HS-27A (cell line): ENCODE measurements at places on chromosomes 3 and 15.

DNA sequence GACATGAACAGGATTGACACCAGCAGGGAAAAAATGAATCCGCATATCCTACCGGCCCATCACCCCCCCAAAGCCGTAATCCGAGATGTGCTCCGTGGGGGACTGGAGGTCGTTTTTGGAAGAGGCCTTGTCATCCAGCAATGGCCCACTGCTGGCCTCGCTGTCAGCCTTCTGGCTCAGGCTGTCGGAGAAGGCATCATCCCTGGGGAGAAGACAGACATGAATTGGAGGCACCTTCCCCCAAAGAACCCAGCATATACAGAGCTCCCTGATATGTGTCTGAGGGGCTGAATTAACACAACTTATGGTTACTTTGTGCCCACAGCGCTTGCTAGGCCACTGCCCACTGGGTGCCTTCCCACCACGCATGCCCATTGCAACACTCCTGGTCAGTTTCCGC is 29.6 kb upstream of the RAD18 start:
- no peak for DNase-seq

DNA sequence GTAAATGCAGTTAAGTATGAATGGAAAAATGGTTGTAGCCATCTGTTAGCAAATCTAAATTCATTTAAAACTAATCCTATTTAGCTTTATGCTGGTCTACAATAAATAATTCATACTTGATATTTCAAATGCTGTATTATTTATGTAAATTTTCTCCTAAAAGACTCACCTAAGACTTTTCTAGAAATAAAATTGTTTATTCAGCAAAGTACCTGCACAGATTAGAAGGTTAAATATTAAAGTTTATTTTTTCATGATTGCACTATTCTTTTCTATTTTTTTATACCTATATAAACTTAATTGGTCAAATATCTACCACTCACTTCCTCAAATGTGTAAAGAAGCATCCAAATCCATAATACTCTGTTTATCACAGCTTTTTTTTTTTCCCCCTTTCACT is 45.2 kb downstream of the MBNL1 start:
- DNase-seq, result no peak

- DNase-seq, result no peak
These were observed 17.4 kb downstream of the PARP14 start for GRCh38 chr3:122697952-122698620.

DNA sequence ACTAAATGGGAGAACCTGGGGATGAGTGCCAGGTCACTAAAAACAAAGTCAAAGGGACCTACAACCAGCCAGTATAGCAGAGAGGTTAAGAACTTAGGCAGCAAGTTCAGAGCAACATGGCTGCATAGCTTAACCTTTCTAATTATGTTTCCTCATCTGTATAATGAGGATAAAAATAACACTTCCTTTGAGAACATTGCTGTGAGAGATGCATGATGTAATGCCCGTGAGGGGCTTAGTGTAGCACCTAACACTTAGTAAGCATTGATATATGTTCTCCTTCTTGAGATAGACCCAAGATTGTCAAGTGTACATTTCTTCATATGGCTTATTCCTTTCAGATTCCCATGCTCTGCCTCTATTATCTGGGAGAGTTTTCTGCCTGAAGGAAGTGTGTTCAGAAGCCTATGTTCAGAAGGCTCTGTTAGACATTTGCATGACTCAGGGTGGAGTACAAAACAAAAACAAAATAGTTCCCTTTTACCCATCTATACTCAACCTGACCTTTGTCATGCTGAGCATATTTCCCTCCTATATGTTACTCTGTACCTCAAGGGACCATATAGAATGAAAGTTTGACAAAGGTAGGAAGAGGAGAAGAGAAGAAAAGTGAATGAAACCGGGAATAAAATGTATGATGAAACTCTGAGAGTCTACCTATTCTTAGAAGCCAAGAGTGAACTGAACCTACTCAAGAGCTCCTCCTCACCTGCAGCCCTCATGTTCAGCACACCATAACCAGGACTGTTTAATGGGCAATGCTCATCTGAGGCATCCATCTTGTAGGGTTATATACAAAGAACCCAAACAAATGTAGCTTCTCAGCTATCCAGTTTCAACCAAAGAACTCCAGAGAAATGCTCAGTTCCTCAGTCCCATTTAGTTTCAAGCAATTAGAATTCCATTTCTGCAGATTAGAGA is 70.7 kb upstream of the KCNMB2 start:
- no peak for DNase-seq

DNA sequence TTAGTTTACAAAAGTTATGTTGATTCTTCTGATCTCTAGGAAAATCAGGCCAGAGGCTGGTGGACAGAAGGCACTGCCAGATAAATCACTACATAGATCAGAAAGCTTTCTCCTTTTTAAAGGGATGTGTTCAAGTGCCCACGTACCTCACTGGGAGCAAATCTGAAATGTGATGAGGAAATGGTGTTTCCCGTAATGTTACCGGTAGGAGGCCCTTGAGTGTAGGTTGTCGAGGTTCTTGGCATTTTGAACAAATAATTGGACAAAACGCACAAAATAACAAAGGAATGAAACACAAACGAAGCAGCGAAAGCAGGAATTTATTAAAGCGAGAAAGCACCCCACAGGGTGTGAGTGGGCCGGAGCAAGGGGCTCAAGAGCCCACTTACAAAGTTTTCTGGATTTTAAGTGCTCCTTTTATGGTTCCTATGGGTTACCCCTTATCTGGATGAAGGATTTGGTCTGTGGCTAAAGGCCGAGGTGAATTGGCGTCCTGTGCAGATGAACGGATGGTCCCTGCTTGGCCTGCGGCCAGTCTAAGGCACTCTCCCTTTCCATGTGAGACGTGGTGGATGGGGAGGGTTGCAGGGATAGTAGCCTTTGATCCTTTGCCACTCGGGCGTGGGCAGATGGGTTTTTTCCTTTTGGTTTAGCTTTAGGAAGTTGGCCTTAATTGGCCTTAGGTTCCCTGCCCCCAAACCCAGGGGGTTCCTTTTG is 1.0 kb downstream of the SNX1 start:
- DNase-seq, result peak; percentile 14

DNA sequence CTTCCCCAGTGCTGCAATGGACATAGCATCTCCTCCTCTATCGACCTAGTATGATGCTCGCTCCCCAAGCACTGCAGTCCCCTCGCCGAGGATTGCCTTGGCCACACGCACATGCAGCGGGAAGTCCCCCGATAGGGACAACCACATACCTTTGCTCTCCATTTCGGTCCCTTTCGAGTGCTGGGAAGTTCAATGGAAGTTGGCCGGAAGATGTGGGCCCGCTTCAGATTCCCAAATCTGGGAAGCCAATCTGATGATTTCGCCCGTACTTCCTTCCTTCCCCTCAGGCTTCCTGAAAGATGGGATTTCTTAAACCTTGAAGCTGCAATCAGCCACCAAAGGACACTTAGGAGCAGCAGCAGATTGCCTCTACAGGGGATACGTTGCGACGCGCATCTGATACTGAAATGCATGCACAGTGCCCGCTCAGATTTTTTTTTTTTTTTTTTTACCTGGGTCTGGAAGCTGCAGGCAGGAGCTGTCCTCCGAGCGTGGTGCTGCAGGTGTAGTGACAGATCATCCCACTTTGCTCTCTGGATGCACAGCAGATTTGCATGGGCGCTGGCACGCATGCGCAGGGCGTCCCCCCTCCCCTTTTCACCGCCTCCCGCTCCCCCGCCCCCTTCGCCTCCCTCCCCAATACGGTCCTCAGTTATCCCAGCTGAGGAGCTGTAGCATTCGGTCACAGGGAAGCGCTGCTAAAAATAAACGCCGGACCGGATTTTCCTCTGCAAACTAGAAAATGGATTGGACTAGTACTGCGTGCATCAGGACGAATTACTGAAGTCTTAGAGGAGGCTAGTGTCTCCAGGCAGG is at the start of gene FGF12:
Gene FGF12 (minus strand): TSS at position 510 of the 816 bp plus-strand sequence.
- DNase-seq, result no peak

GRCh38 chr3:188060840-188061544 is 93.0 kb upstream of the LPP start:
- no peak for DNase-seq

DNA sequence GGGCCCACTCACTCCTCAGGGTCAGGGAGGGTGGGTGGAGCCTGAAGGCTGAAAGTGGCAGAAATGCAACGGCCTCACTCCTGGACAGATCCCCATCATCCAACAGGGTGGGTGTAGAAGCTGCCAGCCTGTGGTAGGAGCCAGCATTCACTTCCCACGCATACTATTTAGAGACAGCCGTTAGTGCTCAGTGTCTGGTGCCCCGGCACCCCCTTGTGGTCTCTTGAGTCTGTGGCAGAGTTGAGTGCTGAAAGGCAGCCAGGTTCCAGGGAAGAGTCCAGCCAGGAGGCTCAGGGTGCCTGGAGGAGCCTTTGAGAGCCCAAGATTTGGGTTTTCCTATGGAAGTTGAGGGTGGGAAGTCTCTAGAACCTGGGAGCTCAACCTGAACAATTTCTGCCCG is 2.1 kb upstream of the GNAT1 start:
- peak; percentile 48 for DNase-seq

DNA sequence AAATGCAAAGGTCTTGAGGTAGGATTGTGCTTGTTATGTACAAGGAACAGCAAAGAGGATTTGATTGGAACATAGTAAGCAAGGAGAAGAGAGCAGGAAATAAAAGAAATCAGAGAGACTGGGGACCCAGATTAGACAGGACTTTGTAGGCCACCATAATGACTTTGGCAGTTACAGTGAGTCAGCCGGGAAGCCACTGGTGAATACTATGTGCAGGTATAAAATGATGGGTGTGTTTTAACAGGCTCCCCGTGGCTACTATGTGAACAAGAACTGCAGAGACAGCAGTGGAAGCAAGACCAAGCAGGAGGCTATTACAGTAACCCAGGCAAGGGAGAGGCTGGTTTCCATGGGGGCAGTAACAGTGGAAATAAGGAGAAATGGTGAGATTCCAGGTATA is 55.2 kb downstream of the NPTN start:
- no peak for DNase-seq

GRCh38 chr3:188901126-188901525 is 270.6 kb upstream of the TPRG1 start:
- DNase-seq, result no peak

DNA sequence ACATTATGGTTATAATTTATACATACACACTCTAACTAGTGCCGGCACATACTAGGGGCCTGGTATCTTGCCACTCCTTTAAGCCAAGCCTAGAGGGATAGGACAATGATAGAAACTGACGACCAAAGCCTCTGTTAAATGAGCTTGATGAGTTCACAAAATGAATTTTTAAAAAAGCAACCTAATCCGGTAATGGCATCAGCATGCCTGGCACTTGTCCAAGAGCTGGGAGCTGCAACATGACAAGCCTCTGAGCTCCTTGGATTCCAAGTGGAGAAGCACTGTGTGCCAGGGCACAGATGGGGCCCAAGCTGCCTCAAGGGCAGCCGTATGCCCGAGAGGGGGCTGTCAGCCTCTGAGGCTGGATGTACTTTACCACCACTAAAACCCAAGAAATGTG is 9.7 kb downstream of the ETV5 start:
- no peak for DNase-seq

GRCh38 chr3:129428376-129429079 is at the start of gene EFCAB12:
TSS of gene EFCAB12 (minus strand) at chr3:129428636. CDS start at chr3:129428488, 148 bp downstream.
- DNase-seq, result no peak

GRCh38 chr15:68411343-68411675 is 20.7 kb downstream of the ITGA11 start:
- DNase-seq, result no peak
